ENCODE measurements at places on chromosomes 1 and 21. TPM values are rescaled to one million over a fixed set of nuclear protein-coding genes. Genes with fewer than 3 reads are reported as not detected.
A peak's percentile ranks its signal among the peaks of the same experiment; 100 is the strongest.

The HAPLN2 gene
- total RNA-seq: under 0.01 TPM

The TAL1 gene
- 70.6 TPM for total RNA-seq

The MTARC1 gene
- 1.9 TPM for total RNA-seq

The NPR1 gene
- total RNA-seq: 0.27 TPM

The PTGFRN gene
- 0.27 TPM for total RNA-seq

The NBPF26 gene
- total RNA-seq: 68.1 TPM

The LRRC39 gene
- 0.27 TPM for total RNA-seq

The GPR153 gene
- 0.54 TPM for total RNA-seq

The DDOST gene
- total RNA-seq: 277 TPM

The RCOR3 gene
- 25.3 TPM for total RNA-seq

The TLCD4 gene
- total RNA-seq: under 0.01 TPM

DNA sequence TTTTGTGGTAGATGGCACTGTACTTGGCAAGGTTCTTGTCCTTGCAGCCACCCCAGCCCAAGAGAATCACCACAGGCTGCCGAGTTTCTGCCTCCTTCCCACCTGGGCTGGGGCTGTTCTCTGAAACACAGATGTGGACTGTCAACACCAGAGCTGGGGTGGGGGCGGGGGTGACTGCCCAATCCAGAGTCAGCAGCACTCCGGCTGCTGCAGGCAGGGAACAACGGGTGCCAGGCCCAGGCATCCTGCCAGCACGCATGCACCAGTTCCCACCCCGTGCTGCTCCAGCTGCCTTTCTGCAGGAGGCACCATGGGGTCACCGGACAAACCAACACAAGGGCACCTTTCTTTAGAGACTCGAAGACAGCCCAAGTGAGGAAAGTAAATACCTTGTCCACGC lies 14.1 kb downstream of the TMEM53 start:
- no peak for DNase-seq

- no peak for DNase-seq
Measured at GRCh38 chr1:194419721-194420120, 1233.3 kb upstream of the B3GALT2 start.

- DNase-seq: no peak
Measured at GRCh38 chr21:31128234-31128633, 90.0 kb upstream of the KRTAP19-8 start.

DNA sequence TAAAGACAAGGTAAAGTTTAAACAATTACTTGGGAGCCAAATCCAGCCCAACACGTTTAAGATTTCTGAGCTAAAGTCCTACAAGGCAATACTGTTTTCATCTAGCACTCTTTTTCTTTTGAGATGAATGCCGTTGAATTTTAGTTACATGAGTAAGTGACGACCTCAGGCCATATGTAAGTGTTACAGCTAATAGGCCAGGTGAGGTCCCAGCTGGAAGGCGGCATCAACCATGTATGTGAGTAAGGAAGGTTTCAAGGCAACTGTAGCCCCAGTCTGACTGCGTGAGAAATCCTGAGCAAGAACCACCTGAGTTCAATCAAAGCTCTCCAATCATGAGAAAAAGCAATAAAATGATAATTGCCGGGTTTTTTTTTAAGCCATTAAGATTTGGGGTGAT lies 41.5 kb upstream of the EGLN1 start:
- no peak for DNase-seq

DNA sequence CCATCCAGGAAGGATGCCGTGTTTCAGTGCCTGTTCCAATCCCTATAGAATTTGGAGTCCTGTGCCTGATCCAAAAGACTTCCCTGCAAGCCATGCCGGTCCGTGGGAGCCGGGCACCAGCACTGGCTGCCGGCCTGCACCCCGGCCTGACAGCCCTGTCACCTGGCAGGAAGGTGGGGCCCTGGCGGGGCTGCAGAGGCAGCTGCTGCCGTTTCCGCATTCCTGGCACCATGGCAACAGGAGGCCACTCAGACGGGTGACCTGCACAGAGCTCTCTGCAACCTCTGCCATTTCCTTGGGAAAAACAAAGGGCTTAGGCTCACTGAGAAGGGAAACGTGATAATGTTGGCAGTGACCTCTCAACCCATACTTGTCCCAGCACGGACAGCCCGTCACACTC lies 63.2 kb upstream of the TMEM51 start:
- peak; percentile 66 for DNase-seq

GRCh38 chr1:185244015-185244747 lies 72.9 kb downstream of the IVNS1ABP start:
- DNase-seq: no peak

DNA sequence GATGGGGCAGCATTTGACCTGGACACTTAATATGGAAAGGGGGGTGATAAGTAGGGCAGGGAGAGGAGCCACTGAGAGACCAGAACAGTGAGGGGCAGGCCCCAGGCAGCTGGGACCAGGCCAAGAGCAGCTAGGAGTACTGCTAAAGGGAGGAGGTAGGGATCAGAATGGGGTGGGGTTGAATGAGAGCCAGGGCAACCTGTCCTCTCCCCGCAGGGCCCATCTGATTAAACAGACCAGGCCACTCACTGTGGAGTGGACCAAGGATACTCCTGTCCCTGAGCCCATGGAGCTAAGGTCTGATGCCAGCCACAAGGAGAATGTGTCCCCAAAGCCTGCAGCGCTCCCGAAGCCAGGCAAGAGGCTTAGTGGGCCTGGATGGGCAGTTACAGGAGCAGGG lies 2.1 kb downstream of the C1orf167 start:
- no peak for DNase-seq

DNA sequence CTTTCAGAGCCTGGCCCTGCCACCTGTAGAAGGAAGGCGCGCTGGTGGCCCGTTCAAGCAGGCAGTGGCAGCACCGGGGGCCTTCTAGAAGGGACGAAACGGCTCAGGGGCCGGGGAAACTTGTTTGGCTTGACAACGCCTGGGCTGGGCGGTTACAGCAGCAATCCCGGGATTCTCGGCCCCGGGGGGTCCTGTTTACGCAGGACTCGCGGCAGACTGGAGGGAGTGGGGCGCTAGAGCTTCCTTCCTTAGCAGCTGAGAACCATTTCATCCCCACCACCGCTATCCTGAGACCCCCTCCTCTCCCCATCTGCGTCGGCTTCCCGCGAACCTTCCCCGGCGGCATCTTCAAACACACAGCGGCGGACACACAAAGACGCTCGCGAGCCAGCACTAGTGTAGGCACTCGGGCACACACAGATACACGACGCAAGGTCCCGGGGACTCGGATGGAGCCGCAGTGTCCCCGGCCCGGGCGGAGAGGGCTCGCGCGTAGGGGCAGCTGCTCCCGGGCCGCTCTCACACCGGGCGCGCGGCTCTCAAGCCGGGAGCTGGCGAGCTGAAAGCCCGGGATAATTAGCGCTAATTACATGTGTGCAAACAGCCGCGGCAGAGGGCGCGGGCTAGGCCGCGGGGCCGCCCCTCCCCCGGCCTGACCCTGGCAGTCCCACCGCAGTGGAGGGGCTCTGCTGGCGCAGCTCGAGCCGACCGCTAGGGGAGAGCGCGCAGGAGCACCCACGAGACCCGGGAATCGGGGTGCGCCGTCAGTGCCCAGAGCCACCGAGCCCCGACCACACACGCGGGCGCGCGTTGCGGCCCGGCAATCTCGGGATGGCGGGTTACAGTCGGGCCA lies 271.4 kb downstream of the FOXD2 start:
- no peak for DNase-seq

DNA sequence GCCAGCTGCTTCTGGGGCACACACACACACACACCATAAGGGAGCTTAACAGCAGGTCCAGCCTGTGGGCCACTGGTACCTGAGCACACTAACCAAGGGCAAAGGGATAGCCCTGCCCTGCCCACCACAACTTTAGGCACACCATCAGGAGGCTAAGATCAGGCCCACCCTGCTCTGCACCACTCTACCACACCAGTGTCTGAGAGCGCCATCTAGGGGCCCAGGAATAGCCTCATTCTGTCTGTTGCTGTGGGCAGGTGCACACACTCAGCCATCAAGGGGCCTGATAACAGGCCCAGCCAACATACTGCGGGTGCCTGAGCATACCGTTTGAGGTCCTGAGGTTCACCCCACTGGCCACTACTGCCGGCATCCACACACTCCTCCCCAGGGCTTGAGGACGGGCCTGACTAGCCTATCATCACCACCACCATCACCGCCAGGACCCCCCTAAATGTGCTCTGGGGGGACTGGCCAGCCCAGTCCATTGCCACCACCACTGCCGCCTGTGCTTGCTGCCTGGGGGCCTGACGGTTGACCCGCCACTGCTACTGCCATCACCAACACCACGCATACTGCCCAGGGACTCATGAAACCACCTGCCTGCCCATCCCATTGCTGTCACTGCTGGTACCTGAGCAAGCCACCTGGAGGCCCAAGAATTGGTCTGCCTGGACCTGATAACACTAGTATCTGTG lies 31.3 kb downstream of the NSL1 start:
- DNase-seq: peak; percentile 38

DNA sequence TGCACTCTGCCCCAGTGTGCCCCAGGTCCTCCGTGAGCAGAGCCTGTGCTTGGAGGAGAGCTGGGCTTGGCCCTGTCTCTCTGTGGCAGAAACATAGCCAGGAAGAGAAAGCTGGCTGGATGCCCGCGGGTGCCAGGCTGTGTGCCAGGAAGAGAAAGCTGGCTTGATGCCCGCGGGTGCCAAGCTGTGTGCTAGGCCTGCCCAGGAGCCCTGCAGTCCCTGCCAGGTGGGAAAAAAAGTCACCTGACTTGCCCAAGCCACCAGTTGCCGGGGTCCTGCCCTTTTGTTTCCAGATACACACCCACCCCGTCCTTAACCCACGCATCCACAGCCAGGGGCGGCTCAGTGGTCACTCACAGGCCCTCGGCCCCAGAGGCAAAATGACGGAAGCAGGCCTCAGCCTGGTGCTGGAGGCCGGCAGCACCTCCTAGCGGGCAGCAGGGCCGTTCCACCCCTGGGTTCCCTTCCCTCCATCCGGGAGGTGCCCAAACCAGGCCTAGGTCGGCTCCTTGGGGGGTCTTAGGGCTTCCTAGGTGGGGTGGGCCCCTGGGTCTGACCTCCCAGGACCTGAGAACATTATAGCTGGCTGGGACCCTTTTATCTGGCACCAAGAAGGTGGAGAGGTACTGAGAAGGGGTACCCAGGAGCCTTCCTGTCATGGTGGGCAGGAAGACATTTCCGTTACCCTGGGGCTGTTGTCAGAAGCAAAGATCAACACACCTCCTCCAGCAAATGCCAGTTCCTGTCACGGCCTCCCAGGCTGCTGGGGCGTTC lies 9.1 kb downstream of the ITGB2 start:
- no peak for DNase-seq

GRCh38 chr1:90236493-90236892 lies 241.6 kb downstream of the ZNF326 start:
- DNase-seq: no peak

GRCh38 chr1:219689774-219690173 lies 76.9 kb upstream of the ZC3H11B start:
- DNase-seq: no peak

GRCh38 chr21:37483776-37484175 lies 117.2 kb downstream of the DYRK1A start:
- no peak for DNase-seq

DNA sequence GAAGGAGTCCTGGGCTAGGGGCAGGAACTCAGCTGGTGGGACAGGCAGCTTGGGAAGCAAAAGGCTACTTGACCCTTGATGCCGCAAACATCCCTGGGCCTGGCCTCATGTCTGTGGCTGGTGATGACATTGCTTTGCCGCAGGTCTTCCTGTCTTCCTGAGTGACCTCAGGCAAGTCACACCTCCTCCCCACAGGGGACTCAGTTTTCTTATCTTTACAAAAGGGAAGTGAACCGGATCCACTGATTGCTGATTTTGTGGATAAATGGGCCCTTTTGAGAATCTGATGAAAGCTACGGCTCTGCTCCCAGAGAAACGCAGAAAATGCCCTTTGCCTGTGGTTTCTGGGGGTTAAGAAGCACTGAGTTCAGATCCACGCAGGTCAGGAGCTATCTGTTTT lies 20.7 kb downstream of the PLOD1 start:
- no peak for DNase-seq

GRCh38 chr21:31732597-31733550 lies 956 bp upstream of the SCAF4 start:
- DNase-seq: peak; percentile 27

- no peak for DNase-seq
Measured at GRCh38 chr1:201712387-201713085, 116.4 kb upstream of the IPO9 start.

GRCh38 chr21:44761747-44762208 lies 39.8 kb downstream of the UBE2G2 start:
- no peak for DNase-seq

DNA sequence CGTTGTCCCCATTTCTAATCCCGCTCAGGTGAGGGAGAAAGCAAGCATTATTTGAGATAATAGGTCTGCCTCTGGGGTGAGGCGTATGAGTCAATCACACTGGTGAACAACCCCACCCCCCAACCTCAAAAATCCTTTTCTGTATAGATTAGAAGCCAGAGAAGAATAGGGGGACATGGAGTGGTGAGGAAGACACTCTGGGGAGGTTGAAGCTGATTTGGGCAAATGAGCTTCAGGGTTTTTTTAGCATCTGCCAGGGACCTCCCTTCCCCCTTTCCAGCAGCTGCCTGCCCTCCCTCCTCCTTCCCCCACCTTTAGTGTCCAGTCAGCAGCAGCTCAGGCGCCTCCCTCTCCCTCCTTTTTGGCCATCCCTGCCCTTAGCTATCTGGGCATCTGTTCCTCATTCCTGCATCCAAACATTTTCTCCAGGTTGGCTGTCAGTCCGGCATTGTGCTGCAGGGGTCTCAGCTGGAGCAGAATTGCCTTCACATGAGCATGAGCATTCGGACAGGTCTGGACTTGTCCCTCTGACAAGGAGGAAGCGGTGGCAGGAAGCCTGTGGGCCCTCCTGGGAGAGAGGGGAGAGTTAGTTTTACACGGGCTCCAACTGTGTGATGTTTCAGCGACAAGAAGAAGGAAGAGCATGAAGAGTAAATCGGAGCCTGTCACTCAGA lies 30.8 kb upstream of the PTGFRN start:
- DNase-seq: no peak

- no peak for DNase-seq
Measured at GRCh38 chr1:22117238-22117637, 25.7 kb downstream of the WNT4 start.

GRCh38 chr1:53182111-53182593 lies 14.5 kb upstream of the CPT2 start:
- peak; percentile 72 for DNase-seq

GRCh38 chr1:199173356-199173755 lies 534.5 kb downstream of the PTPRC start:
- peak; percentile 21 for DNase-seq

- no peak for DNase-seq
Measured at GRCh38 chr1:183165456-183165855, 20.6 kb upstream of the LAMC2 start.

DNA sequence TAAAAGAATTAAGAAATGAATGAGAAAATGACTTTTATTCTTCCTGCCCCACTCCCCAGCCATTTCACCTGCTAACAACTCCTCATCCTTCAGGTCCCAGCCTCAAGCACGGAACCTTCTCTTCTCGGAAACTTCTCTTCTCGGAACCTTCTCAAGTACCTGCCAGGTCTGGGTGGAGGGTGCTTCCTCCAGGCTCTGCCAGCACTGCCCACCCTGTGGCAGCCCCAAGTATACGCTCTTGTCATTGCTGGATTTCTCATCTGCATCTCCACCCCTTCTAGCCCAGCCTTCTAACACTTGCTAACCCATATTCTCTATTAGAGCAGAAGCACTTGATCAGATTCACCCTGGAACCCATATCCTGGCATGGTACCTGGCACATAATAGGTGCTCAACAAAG lies 3.9 kb upstream of the IFFO2 start:
- no peak for DNase-seq
